DND-41 (cell line): ENCODE measurements at places on chromosomes 6 and 20.

GRCh38 chr20:15374682-15375081 is 1037.3 kb upstream of the FLRT3 start:
- no peak for DNase-seq

- DNase-seq: no peak
Observed at GRCh38 chr20:49938173-49939163, 2.3 kb downstream of the RNF114 start.

DNA sequence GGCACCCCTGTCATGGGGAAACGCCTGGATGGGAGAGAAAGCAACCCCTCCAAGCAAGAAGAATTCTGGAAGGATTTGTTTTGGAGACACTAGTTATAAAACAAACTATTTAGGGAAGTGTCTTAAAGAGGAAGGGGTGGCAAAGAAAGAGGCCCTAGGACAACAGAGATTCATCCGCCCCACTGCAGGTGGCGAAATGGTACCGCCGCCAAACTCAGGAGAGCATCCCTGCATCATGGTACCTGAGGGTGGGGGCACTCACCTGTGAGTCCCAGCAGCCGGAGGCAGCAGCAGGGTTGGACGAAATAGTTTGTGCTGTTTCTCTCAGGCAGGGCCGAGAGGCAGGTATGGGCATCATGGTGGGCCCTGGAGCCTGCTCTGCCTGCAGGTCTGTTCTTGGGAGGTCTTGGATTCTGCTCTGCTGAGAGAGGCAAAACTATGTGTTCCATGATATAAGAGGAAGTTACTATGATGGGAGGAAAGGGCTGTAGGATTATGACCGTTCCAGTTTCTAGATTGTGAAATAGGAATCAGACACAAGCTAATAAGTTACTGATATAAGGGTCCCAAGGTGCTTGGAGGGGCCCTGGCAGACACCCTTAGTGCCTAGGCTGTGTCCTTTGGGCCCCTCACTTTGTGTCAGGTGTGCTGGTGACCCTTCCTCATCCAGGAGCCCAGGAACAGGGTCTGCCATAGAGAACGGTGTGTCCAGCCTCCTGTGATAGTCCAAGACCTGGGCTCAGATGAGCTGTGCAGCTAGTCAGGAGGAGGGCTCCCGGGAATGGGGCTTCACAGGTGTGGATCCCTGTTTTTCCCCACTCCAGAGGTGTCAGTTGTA is 20.4 kb downstream of the SIRPD start:
- DNase-seq: no peak

- DNase-seq: no peak
Observed at GRCh38 chr6:113882336-113883022, 25.3 kb downstream of the MARCKS start.

DNA sequence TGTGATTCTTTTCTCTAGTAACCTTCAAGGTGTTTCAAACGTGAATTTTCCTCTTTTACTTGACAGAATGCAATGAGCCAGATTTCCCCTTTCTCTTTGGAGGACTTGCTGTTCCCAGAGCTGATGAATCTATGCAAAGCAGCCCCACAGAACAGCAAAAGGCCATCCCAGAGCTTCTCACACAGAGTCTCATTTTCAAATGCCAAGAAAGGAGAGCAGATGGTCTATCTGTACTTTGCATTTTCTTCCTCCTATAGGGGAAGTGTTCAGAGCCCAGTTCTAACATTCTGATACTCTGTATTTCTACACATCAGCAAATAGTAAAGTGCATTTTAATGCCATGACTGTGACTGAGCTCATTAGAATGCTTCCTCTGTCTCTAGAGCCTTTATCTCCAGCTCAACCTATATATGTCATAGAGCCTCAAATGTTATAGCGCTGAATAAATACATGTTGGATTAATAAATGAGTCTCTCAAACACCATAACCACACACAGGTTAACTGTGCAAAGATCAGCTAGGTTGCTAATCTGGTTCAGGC is 81.8 kb upstream of the EYA4 start:
- no peak for DNase-seq

DNA sequence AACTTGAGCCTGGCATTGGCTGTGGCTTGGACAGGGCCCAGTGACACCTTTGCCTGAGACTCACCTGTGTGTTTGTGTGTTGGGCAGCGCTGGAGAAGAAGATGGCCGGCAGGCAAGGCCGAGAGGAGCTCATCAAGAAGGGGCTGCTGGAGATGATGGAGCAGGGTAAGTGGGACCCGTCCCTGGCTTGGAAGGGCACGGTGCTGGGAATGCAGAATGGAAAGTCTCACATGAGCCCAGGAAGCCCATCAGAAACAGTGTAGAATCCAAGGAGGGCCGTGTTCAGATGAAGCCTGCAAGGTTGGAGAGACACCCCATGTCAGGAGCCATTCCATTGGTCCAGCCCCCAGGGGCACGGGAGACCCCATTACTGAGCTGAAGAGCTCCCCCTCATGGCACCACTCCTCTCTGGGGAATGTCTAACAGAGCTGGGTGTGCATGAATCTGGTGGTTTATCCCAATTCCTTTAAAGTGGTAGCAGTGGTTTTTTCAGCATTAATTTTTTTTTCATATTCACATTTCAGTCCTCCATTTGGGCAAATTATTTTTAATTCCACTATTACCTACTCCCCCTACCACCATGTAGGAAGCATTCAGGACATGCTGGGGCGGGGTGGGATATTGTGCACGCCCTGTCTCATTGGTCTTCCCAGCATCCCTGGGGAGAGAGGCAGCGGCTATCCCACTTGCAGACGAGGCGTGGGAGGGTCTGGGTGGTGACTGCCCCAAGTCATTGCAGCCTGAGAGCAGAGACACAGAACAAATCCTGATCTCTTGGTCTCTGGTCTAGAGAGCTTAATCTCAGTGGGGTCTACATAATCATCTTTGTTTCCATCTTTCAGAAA is 143.6 kb downstream of the PHACTR3 start:
- no peak for DNase-seq
